Activated CD4-positive, CD25-positive, alpha-beta regulatory T cell (primary cell): ENCODE measurements at places on chromosomes 3 and 15.

GRCh38 chr3:72335458-72336095 lies 512.7 kb downstream of the SHQ1 start:
- DNase-seq, result no peak

- DNase-seq, result no peak
Measured at GRCh38 chr3:164094546-164094945, 983.8 kb downstream of the SI start.

GRCh38 chr3:169118666-169119370 lies 544.7 kb downstream of the MECOM start:
- DNase-seq, result no peak

GRCh38 chr3:101998256-101998926 lies 149.1 kb downstream of the NFKBIZ start:
- no peak for DNase-seq

DNA sequence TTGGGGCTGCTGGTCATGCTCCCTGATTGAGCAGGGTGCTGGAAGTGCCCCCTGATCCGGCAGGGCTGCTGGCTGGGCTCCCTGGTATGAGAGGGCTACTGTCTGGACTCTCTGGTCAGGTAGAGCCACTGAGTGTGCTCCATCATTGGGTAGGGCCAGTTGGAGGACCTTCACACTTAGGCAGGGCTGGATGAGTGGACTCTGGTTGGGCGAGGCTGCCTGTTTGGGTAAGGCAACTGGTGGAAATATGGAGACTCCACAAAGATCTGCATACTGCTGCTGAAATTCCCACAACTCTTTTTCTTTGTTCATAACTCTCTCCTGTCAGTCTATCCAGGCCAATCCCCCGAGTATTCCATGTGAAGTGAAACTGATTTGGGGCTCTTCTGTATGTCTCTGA lies 80.8 kb downstream of the CD200 start:
- no peak for DNase-seq

DNA sequence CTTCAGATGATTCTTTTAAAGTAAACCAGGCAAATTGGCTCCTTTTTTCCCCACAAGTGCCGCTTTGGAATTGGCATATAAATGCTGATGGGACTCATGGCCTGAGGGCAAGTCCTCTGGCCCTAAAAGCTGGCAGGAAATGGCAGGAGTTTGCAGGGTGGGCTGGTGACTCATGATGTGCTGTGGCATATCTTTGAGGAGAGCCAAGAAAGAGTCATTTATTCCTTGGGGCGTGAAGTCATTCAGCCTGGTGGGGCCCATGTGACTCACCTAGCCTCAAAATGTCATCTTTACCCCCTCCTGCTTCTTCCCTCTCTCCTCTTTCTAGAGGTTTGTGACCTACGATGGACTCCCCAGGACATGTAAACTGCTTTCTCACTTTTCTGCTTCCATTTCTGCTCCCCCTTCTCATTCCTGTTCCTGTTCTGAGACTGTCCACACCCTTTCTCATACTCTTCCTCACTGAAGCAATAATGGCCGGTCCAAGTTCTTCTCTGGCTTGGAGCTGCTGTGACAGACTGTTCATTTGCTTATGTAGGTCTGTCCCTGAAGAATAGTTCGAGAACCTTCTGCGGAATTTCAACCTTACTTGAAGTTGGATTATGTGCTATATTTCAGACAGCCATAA lies 326.1 kb downstream of the SATB1 start:
- DNase-seq, result no peak

GRCh38 chr3:160009525-160009924 lies 20.9 kb downstream of the IL12A start:
- DNase-seq, result no peak

- no peak for DNase-seq
Measured at GRCh38 chr3:141594357-141594756, 107.5 kb downstream of the RASA2 start.

- DNase-seq, result no peak
Measured at GRCh38 chr15:81948751-81949150, 97.1 kb downstream of the MEX3B start.

DNA sequence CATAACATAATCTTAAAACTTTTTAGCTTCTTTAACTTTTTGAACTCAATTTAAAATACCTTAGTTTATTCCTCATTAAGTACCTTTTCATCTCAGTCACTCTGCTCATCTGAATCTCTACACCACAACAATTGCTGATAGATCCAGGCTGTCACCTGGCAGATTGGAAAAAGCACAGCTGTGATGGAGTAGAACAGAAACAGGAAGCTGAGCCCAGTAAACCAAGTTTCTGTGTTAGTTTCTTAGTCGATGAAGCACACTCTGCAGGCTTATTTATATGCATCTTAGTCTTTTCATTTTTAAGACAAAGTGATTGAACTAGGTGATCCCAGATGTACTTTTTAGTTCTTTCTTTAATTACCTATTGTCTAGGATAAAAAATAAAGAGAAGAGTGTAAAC lies 1398.0 kb upstream of the ALCAM start:
- no peak for DNase-seq

- DNase-seq, result no peak
Measured at GRCh38 chr15:79366691-79367090, 55.8 kb downstream of the TMED3 start.

- DNase-seq, result no peak
Measured at GRCh38 chr3:39286771-39287170, 6.9 kb upstream of the CX3CR1 start.

GRCh38 chr3:65558826-65559225 lies 479.9 kb downstream of the MAGI1 start:
- DNase-seq, result no peak

- no peak for DNase-seq
Measured at GRCh38 chr3:5426094-5426883, 238.8 kb downstream of the EDEM1 start.

DNA sequence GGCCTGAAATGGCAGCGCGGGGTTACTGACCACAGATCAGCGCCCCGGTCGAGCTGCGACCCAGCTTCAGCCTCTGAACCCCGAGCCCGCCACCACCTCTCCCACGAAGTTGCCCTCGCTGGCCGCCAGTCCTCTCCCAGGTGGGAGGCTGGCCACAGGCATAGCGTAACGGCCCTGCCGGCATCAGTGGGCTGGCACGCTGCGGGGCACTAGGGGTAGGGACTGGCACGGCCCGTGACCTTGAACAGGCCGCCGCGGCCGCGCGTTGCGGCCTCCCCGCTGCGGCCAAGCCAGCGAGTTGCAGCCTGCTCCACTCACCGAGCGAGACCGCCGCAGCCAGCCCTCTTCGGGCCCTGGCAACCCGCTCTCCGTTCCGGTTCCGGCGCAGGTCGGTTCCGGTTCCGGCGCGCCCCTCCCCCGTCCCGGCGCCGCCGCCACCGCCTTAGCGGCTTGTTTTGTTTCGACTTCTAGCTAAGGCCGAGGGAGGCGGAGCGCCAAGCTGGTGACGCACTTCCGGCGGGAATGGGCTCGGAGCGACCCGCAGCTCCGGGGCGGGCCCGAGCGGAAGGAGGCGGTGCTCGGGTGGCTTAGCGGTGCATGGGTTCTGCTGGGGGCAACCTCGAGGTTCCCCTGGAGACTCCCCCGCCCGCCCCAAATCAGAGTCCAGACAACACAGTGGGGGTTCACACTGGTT lies at the start of gene USP19:
TSS of gene USP19 (minus strand) at position 386 of the 694 bp plus-strand sequence. CDS start 1,678 bp downstream, outside the sequence.
- peak; percentile 88 for DNase-seq

- DNase-seq, result no peak
Measured at GRCh38 chr3:156812521-156813335, 13.4 kb upstream of the LEKR1 start.

- DNase-seq, result no peak
Measured at GRCh38 chr3:106529738-106530137, 660.9 kb upstream of the CBLB start.

GRCh38 chr3:11221818-11222415 lies 50.3 kb upstream of the ATG7 start:
- no peak for DNase-seq

GRCh38 chr3:143016321-143016972 lies 15.1 kb downstream of the U2SURP start:
- DNase-seq, result no peak

DNA sequence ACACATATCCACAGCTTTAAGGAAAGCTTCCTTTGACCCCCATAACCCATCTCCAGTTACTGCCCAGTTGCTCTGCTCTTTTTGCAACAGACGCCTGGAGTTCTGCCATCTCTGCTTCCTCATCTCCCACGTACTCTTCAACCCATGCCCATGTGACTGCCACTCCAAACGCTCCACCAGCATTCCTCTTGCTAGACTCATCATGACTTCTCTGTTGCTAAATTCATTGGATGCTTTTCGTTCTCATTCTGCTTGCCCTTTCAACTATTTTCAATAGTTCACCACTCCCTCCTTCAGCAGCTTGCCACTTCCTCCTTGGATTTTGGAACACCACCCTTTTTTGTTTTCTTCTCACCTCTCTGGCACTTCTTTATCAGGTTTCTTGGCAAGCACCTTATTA lies 2.7 kb upstream of the KNSTRN start:
- DNase-seq, result no peak

- no peak for DNase-seq
Measured at GRCh38 chr3:164004205-164004604, 1074.1 kb downstream of the SI start.
